Activated CD4-positive, alpha-beta T cell treated with anti-CD3 and anti-CD28 coated beads, Interleukin-2, amount 50 U/mL, for 24 hours (primary cell): ENCODE measurements at places on chromosomes 2 and 18.

DNA sequence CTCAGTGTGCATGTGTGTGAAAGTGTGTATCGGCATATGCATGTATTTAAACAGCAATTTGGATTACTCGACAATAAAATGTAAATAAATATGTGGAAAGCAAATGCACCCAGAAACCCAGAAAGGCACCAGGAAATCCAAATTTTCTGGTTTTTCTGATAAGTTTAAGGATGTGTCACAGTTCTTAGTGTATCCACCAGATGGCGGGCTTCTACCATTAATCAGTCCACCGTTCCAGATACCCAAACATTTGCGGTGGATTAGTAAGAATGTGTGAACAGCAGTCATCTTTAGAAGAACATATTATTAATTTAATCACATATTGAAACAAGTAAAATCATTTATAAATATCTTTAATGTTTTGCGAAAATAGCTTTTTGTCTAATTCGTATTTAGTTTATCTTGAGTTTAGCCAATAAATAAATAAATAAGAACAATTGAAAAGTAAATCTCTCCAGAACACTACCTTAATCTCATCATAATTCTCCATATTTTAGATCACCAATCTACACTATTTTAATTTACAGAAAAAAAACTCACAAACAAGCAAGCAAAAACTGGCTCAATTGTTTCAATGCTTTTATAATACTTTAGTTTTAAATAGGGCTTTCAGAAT lies 298.9 kb downstream of the DSEL start:
- no peak for DNase-seq

- DNase-seq = no peak
These were observed at the start of gene GDF7 for GRCh38 chr2:20666304-20667150. Gene GDF7, plus strand, starts transcription at chr2:20667144. Its CDS starts 96 bp downstream, at chr2:20667240.

GRCh38 chr18:25329783-25330182 lies 22.2 kb downstream of the ZNF521 start:
- DNase-seq = no peak

- no peak for DNase-seq
These were observed 397.8 kb downstream of the SLC4A3 start for GRCh38 chr2:220025207-220025606.

DNA sequence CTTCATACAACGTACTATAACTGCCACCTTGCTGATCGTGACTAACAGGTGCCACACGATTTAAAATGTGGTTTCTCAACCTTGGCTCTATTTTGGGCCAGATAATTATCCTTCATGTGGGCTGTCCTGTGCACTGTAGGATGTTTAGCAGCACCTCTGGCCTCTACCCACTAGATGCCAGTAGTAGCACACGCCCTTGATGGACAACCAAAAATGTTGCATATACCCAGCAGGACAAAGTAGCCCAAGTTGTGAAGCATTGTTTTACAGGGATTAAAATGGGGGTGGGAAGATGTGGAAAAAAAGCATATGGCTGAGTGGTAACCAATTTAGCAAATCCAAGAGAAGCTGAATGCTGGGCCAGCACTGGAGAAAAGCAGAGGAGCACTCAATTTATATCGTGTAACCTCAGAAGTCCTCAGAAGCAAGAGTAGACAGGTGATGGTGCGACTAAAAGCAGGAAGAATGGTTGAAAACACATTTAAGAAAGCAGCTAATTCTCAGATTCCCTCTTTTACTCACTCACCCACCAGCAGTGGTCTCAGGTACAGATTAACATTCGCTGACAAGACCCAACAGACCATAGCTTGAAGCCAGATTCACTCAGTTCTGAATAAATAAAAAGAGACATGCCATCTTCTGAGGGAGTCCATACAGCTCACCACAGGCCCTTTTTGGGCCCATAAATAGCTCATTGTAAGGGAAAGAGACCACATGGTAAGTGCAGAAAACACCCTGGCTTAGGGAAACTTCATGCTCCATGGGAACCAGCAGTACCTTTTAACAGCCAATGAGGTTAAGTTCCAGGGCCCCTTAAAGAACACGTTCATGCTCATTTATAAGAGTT lies 50.6 kb downstream of the RAPH1 start:
- DNase-seq = peak; percentile 9

- DNase-seq = no peak
These were observed 80.8 kb downstream of the TWIST2 start for GRCh38 chr2:238928520-238929241.

DNA sequence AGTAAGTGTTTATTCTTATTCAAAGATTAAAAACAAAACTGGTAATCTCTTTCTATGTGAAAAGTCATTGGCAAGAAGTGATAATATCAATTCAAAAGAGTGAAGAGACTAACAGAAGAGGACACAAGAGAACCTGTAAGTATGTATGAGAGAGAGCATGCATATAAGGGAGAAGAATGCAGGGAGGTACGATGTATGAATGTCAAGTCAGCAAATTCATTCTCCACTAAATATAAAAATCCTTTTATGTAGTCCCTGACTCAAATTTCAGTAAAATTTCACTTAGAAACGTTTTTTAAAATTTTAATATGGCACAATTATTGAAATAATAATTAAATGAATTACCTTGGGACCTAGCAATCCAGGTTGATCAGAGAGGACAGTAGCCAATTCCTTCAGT lies 55.3 kb downstream of the NCKAP1 start:
- DNase-seq = no peak

DNA sequence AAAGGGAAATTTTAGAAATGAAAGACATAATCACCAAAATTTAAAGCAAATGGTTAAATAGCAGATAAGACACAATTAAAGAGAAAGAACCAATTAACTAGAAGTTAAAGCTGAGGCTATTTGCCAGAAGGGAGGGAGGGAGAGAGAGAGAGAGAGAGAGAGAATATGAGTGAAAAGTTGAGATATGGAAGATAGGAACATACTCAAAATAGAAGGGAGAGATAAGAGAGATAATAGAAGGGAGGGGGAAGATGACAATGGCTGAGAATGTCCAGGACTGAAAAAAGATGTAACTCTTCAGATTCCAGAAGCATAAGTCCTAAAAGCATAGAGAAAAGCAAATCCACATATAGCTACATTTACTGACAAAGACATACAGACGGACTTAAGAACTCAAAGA lies 17.1 kb upstream of the AAK1 start:
- no peak for DNase-seq

GRCh38 chr18:44914028-44914427 lies 233.3 kb downstream of the SETBP1 start:
- DNase-seq = no peak

GRCh38 chr18:59549503-59550173 lies 147.6 kb downstream of the CCBE1 start:
- no peak for DNase-seq

DNA sequence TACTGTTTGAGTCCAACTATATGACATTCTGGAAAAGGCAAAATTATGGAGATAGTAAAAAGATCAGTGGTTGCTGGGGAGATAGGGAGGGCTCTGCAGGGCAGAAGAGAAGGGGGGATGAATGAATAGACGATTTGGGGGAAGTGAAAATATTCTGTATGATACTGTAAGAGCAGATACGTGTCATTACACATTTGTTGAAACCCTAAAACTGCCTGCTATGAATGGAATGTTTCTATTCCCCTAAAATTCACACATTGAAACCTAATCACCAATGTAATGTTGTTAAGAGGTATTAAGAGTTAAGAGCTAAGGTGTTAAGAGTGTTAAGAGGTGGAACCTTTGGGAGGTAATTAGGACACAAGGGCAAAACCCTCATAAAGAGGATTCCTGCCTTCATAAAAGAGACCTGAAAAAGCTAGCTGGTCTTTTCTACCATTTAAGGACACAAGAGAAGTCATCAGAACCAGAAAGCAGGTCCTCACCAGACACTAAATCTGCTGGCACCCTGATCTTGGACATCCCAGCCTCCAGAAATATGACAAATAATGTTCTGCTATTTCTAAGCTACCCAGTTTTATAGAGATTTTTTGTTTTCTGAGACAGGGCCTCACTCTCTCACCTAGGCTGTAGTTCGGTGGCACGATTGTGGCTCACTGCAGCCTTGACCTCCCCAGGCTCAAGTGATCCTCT lies 76.2 kb downstream of the ATAD2B start:
- no peak for DNase-seq

- no peak for DNase-seq
These were observed 238.3 kb downstream of the LOXHD1 start for GRCh38 chr18:46418663-46419260.

GRCh38 chr2:135667045-135667444 lies 74.6 kb upstream of the UBXN4 start:
- DNase-seq = no peak

GRCh38 chr2:45860136-45861121 lies 209.0 kb downstream of the PRKCE start:
- DNase-seq = peak; percentile 6

DNA sequence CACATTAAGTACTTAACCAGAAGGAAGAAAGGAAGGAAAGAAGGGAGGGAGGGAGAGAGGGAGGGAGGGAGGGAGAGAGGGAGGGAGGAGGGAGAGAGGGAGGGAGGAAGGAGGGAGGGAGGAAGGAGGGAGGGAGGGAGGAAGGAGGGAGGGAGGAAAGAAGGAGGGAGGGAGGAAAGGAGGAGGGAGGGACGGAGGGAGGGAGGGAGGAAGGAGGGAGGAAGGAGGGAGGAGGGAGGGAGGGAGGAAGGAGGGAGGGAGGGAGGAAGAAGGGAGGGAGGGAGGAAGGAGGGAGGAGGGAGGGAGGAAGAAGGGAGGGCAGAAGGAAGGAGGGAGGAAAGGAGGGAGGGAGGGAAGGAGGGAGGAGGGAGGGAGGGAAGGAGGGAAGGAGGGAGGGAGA lies 363.3 kb downstream of the MBD2 start:
- no peak for DNase-seq

GRCh38 chr2:221571025-221571550 lies 1.0 kb downstream of the EPHA4 start:
- DNase-seq = peak; percentile 5

- no peak for DNase-seq
These were observed 35.1 kb upstream of the ACVR1 start for GRCh38 chr2:157911246-157911645.

DNA sequence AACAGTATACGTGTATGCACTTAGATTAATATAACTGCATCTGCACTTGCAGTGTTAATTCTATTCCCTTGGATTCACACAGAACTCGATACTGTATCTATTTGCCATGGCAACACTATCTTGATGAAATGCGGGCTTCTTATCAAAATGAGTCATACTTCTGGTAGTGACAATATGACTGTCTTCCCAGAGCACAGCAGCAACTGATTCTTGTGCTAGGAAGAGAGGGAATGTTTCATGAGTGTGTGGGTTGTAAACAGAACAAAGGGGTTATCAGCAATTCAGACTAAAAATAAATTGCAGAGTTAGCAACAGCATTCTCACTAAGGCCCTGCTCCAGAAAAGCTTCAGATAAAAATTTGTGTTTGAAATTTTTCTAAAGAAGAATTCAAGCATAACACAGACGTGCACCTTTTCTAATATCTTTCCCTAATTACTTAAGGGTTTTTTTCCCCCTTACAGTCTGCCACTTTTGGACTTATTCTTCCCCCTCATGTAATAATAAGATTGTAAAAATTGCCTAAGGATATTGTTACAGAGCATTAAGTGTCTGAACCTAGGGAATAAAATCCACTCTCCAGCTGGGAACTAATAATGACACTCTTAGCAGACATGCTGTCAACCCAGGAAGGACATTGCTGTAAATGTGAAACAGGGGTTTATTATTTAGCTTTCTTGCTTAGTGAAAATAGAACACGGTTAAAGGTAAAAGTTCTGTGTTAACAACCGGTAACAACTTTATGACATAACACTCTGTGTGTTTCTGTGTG lies 99.9 kb upstream of the SLC38A11 start:
- no peak for DNase-seq

DNA sequence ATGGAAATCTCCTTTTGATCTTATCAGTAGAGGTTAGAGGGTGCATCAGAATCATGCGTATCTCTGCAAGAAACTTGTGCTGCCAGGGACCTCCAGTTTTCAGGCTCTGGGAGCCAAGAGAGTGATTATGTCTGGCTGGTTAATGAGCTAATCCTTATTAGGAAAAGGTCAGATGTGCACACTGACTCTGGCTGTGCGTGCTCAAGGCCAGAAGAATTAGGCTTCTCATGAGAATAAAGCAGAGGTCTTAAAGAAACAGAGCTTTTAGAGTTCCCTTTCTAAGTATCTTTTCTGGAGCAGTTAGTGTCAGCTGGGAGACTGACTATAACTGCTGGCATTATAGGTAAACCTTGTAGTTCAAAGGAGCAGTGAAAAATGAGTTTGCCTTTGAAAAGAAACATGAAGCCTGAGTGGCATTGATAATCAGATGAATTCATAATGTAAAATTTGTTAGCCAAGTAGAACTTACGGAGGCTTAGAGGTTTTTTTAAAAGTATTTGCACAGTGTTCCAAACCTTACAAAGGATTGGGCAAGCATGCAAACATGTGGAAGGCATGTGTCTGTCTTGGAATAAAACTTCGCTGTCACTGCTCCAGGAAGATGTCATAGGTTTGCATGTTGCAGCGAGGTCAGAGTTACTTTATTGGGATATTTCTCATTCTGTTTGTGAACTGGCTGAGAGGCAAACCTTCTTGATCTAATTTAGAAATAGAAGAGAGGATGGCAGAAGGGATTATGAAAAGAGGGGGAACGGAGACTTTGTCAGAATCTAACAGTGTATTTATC lies 151.7 kb downstream of the ARHGAP28 start:
- DNase-seq = no peak

GRCh38 chr2:181886192-181886591 lies 5.3 kb upstream of the ITPRID2 start:
- DNase-seq = no peak

DNA sequence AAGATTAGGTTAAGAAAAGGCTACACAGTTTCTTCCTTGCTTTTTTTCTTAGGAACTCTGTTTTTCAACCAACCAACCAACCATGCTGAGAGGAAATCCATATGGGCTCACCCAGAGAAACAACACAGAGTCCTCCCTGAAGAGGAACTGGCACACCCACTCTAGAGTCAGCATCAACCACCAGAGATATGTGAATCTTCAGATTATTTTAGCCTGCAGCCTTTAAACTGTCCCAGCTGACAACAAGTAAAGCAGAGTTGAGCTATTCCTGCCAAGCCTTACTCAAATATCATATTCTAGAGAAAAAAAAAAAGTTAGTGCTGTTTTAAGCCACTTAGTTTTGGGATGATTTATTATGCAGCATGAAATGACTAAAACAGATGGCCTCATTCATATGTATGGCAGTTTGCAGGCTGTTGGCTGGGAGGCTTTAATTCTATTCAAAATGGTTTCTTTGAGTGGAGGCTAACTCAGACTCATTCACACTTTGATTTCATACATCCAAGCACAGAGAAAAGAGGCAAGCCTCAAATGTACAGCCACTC lies 1637.7 kb upstream of the LRRTM1 start:
- no peak for DNase-seq
